ENCODE measurements at places on chromosomes 16 and 17.

DNA sequence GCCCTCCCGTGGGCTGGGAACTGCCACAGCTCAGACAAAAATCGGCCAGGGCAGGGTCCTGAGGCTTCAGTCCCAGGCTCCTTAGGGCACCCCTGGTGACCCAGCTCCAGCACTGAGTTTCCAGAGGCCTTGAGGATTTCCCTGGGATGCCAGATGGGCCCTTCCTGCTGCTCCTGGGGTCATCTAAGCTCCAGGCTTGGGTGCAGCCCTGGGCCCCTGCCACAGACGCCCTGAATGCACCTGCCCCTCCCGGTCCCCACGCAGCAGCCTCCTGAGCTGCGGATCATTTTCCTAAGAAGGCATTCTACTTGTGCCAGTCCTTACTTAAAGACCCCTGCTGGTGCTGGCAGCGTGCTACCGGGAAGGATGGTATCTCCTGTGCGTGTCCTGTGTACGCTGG lies 6.0 kb upstream of the RNPS1 start:
- DNase-seq: no peak

DNA sequence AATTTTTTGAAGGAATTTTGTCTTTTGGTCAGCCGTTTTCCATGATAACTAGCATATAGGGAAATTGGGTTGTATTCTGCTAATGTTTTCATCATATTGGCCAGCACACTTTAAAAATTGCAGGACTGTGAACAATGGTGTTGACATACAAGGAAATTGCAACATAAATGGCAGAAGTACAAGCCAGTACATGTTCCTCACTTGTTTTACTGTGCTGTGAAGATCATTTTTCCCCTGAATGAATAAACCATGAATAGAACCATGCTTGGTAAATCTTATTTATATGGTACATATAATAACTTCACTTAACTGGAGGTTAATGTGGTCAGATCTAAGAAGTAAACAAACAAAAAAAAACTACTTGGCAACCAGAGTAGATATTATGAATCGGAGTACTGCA lies 22.8 kb downstream of the OMG start:
- DNase-seq: no peak

DNA sequence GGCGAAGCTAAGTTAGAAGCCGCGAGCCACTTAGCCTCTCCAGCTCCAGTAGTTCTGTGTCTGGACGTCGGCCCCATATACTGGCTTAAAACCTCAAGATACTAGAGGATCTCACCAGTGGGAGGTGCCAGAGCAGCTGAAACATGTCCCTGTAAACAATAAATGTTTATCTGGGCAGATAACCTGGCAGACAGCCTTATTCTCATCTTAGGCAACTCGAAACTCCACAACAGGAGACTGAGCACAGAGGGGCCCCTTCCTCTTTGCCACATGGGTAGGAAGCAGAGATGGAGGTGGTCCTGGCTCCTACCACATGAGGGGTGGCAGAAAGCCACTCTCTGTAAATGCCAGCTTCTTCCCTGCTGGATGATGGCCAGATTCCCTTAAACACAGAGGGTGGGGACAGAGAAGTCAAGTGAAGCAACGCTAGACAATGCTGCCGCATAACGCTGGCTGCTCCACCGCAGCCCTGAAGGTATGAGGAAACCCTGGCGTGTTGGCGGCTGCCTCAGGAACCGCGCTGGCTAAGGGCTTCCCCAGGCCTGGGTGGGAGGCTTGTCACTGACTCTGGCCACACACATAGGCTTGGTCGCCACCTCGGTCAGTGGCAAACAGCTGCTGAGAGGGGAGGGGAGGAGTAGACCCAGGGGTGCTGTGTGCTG lies 67.9 kb downstream of the HIC1 start:
- no peak for DNase-seq

DNA sequence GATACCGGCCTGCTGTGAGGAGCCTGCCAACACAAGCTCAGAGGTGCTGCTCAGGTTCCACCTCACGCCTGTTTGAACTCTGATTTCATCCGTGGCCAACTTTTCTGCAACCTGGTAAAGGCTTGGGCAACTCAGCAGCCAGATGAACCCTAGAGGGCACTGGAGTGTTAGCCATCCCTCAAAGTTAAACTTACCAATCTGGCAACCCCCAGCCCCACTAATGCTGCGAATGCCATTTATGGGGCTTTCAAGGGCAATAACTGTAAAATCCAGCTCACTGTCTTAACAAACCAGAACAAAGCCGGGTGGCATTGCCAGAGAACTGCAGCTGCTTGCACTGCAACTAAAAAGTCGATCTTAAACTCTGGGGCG lies 105.5 kb downstream of the AXIN2 start:
- no peak for DNase-seq

- no peak for DNase-seq
Observed at GRCh38 chr16:85690469-85691064, 1.8 kb upstream of the GINS2 start.

DNA sequence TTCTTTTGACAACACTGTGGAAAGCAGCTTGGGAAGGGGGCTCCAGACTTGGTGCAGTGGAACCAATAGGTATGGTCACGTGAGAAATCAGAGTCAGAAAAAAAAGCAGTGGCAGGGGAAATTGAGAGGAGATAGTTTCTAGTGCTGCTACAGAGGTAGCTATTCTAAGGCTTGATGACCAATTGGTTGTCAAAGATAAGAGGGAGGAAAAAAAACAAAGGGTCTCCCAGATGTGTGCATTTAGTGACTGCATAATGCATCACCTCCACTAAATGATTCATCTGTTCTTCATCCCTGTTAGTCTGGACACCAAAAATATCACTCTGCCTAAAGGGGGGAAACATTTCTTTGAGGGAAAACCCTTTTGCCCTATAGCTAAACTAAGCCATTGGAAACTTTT lies 56.5 kb downstream of the PIGL start:
- no peak for DNase-seq

DNA sequence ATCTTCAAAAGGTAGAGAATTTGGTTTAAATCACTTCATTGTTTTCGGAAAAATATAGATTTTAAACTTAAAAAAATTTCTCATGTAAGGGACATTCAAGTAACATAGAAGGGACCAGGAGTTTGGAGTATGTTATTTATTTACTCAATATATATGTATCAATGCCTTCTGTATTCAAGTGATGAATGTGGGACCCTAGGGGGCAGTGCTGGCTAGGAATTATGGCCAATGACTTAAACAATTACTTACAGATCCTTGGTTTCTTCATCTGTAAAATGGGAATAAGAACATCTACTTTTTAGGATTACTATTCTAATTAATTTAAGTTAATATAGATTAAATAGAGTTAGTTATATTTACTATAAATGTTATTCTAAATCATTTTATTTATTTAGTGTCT lies 886.3 kb upstream of the RBFOX1 start:
- DNase-seq: no peak

DNA sequence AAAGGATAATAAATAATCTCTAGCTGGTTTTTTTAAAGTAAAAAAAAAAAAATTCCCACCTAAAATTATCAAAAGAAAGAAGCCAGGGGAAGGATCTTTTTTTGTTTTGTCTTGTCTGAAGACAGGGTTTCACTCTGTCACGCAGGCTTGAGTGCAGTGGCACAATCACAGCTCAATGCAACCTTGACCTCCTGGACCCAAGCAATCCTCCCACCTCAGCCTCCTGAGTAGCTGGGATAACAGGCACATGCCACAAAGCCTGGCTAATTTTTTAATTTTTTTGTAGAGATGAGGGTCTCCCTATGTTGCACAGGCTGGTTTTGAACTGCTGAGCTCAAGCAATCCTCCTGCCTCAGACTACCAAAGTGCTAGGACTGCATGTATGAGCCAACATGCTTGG lies 78.4 kb upstream of the STAC2 start:
- no peak for DNase-seq

- no peak for DNase-seq
Observed at GRCh38 chr17:65750166-65750565, 188.7 kb upstream of the AXIN2 start.

GRCh38 chr17:6455321-6455705 lies 11.1 kb downstream of the PIMREG start:
- DNase-seq: no peak

GRCh38 chr17:1208966-1209365 lies 29.2 kb upstream of the ABR start:
- DNase-seq: no peak

DNA sequence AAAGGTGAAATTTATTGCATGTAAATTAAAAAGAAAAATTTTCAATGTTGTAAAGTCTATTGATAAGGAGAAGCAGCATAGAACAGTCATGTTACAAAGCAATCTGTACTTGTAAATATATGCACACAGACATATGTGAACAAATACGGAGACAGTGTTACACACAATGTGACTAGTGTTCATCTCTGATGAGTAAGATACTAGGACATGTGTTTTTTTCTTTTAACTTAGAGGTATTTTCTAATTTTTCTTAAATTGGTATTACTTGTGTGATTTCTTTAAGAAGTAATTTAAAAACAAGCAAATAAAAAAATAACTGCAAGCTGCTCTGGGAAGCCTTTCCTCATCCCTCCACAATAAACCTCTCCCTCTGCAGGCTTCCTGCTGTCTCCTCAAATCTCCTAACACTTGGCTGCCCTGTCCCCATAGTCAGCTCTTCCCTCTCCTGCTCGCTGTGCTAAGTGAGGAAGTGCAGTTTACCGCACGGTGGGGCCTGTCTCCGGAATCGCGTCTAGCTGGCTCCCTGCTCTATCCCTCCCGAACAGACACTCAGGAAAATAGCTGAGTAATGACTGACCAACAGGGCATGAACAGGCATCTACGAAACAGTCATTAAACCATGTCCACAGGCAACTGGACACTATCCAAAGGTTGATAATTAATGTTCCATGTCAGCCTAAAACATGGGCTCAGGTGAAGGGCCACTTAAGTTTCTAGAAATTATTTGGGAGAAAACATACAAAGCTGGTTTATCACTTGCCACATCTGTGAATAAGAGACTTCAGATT lies 35.9 kb downstream of the CMTM4 start:
- DNase-seq: no peak

GRCh38 chr16:51050377-51050706 lies 100.7 kb downstream of the SALL1 start:
- no peak for DNase-seq

- no peak for DNase-seq
Observed at GRCh38 chr17:7502987-7503386, 18.8 kb downstream of the POLR2A start.

GRCh38 chr17:65473985-65474384 lies 87.5 kb downstream of the AXIN2 start:
- DNase-seq: no peak

DNA sequence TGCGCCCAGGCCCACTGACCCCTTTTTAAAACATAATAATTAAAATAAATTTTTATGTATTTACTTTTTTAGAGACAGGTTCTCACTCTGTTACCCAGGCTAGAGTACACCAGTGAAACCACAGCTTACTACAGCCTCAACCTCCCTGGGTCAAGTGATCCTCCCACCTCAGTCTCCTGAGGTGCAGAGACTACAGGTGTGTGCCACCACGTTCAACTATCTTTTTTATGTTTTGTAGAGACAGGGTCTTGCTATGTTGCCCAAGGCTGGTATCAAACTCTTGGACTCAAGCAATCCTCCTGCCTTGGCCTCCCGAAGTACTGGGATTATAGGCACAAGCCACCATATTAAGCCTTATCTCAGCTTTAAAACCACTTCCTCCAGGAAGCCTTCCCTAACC lies 56.1 kb upstream of the BCAR1 start:
- no peak for DNase-seq

DNA sequence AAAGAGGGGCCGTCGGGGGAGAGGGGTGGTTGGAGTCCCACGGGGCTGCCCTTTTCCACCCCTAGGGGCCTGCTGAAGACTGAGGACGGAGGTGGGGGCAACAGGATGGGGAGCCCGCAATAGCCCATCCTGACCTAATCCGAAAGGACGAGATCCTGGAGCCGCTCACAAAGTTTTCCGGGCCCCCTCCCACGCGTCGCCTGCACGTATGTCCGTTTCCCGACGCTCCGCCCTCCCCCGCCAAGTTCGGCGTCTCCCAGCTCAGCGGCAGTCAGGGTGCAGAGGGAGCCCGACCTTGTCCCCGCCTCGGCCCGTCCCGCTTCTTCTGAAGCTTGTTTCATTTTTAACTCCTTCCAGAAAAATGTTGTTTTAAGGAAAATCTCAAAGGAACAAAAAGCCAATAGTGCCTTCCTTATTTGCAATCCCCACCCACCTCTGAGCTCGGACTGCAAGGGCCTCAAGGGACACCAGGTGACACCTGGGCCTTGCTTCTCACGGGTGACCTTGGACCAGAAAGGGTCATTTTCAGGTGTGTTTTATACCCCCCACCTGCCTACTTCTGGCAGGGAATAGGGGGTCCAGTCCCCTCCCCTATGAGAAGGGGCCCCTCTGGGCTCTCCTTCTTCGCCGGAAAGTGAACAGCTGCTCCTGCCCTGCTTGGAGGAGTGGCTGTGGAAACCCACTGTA lies 3.4 kb upstream of the ZNF423 start:
- DNase-seq: no peak

- no peak for DNase-seq
Observed at GRCh38 chr17:40470932-40471828, 27.9 kb downstream of the IGFBP4 start.

Data from GM12892 (cell line).